Progenitor cell of endocrine pancreas (in vitro differentiated cells): ENCODE measurements at places on chromosomes 16 and 17. TPM values are rescaled to one million over a fixed set of nuclear protein-coding genes. Genes with fewer than 3 reads are reported as not detected.

- H3K27me3 ChIP-seq, result no peaks in the 10 kb centered on the region
- DNase-seq, result no peak
- no peak overlapping the region for H3K27ac ChIP-seq
- H3K4me3 ChIP-seq, result no peak overlapping the region
Observed at GRCh38 chr16:49748322-49748721, 107.6 kb downstream of the ZNF423 start.

- H3K36me3 ChIP-seq, result peaks cover 6% of the 10 kb centered on the region
- H3K27me3 ChIP-seq, result peaks cover 2% of the 10 kb centered on the region
- no peak for DNase-seq
Observed at GRCh38 chr16:57476546-57477410, 9.5 kb downstream of the DOK4 start.

DNA sequence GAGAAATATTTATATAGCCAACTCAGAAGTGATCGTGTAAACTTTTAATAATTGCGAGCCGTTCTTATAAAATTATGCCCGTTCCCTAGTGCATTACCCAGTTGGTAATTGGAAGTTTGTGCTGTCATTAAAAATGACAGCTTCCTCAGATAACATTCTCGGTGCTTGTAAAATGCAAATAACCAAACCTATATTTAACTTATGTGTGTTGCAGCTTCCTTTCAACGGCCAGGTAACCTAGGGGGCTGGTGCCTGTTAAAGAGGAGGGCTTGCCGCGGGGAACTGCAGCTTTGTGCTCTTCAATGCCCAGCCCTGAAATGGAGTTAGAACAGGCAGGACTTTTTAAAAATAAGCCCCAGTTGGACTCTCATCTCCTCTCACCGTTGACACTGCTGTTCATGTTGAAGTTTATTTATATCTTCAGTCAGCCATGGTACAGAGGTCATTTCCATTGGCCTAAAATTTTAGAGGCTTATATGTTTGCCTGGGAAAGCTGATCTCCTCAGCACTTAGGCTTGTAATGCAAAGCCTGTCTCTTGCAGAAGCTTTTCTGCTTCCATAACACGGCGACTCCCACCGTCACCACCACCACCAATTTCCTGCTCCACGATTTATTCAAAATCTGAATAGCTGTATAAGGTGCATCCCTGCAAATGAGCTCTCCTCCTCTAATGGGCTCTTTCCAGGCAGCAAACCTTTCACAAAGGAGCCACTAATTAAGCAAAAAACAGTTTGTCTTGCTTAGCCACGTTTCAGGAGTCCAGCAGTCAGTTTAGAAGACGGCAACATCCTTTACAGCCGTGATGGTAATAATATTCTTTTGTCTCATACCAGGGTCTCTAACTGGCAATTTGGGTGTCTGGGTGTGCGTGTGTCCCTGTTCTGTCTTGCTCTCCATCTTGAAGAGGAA, 74.7 kb downstream of the RPA1 start:
- H3K4me1 ChIP-seq, result peaks cover 12% of the 10 kb centered on the region
- no peak overlapping the region for H3K27ac ChIP-seq
- peaks cover 32% of the 10 kb centered on the region for H3K27me3 ChIP-seq
- DNase-seq, result no peak
- peaks cover 2% of the 10 kb centered on the region for H3K36me3 ChIP-seq

DNA sequence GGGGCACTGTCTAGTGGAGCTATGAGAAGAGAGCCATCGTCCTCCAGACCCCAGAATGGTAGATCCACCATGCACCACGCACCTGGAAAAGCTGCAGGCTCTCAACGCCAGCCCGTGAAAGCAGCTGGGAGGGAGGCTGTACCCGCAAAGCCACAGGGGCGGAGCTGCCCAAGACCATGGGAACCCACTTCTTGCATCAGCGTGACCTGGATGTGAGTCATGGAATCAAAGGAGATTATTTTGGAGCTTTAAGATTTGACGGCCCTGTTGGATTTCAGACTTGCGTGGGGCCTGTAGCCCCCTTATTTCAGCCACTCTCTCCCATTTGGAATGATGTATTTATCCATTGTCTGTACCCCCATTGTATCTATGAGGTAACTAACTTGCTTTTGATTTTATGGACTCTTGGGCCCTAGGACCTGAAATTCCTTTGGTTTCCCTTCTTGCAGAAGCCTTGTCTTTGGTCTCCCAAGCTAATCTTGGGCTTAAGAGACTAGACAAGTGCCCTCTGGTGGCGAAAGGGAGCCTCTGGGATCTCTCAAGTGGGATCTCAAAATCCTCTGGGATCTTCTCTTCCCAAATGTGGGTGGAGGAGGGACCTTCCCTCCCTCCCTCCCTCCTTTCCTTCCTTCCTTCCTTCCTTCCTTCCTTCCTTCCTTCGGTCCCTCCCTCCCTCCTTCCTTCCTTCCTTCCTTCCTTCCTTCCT, 58.2 kb upstream of the HAPSTR1 start:
- H3K4me3 ChIP-seq, result no peak overlapping the region
- H3K27ac ChIP-seq, result no peak overlapping the region
- H3K4me1 ChIP-seq, result no peaks in the 10 kb centered on the region
- DNase-seq, result no peak
- no peaks in the 10 kb centered on the region for H3K27me3 ChIP-seq

DNA sequence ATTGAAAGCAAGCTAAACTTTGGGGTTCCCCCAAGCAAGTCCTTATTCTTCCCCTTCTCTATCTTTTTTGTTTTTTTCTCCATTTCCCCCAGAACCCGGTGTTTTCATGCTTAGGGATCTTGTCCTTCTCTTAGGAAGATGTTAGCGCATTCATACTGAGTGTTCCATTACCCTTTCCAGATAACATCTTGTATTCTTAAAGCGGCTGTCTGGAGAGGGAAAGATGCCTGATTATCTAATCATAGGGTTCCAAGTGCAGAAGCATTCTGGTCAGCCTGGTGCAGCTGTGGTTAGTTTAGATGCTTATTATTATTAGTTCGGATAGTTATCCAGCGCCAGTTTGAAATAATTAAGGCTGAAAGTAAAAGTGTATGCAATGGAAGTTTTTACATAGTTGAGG, 2.0 kb downstream of the TOM1L1 start:
- H3K4me3 ChIP-seq, result no peak overlapping the region
- no peak for DNase-seq
- peaks cover 7% of the 10 kb centered on the region for H3K27me3 ChIP-seq
- peaks cover 22% of the 10 kb centered on the region for H3K36me3 ChIP-seq
- no peak overlapping the region for H3K27ac ChIP-seq

DNA sequence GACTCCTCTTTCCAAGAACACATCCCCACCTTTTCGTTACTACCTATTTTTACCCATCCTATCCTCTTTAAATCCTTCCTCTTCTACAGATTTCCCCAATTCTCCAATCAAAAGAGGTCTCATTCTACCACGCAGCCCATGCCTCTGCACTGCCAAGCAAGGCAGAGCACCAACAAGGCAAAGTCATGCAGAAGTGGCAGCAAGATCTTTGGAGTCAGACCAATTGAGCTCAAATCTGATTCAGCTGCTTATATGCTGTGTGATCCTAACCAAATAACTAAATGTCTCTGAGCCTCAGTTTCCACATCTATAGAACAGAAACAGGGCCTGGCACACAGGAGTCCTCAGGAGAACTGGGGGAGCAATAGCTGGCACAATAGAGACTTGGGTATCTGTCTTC, 41.0 kb downstream of the TOM1L2 start:
- no peak overlapping the region for H3K27ac ChIP-seq
- no peak overlapping the region for H3K4me3 ChIP-seq
- H3K4me1 ChIP-seq, result peaks cover 4% of the 10 kb centered on the region
- H3K36me3 ChIP-seq, result no peaks in the 10 kb centered on the region
- H3K27me3 ChIP-seq, result no peaks in the 10 kb centered on the region

Gene SLC13A2
- total RNA-seq, result 0.29 and 0.31 TPM in 2 replicates

DNA sequence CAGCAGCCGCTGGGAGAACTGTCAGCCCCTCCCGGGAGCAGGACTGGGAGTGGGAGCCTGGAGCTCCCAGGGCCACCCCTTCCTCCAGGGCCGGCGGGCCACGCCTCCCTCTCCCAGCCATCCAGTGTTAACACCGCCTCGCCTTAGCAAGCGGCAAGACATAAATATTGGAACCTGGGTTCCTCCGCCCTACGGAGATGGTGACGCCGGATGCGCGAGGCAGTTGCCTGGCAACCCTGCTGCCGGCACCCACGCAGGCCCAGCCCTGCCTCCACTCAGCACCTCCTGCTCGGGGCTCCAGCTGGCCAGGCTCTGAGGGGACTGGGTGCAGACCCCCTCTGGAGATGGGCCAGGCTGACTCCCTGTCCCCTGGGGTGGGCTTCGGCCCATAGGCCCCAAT, 27.4 kb upstream of the CACNA1H start:
- no peak overlapping the region for H3K27ac ChIP-seq
- peaks cover 11% of the 10 kb centered on the region for H3K4me1 ChIP-seq
- no peak for DNase-seq
- H3K27me3 ChIP-seq, result no peaks in the 10 kb centered on the region
- no peaks in the 10 kb centered on the region for H3K36me3 ChIP-seq
- no peak overlapping the region for H3K4me3 ChIP-seq

Gene CENPV
- total RNA-seq, result 201 and 206 TPM in 2 replicates

DNA sequence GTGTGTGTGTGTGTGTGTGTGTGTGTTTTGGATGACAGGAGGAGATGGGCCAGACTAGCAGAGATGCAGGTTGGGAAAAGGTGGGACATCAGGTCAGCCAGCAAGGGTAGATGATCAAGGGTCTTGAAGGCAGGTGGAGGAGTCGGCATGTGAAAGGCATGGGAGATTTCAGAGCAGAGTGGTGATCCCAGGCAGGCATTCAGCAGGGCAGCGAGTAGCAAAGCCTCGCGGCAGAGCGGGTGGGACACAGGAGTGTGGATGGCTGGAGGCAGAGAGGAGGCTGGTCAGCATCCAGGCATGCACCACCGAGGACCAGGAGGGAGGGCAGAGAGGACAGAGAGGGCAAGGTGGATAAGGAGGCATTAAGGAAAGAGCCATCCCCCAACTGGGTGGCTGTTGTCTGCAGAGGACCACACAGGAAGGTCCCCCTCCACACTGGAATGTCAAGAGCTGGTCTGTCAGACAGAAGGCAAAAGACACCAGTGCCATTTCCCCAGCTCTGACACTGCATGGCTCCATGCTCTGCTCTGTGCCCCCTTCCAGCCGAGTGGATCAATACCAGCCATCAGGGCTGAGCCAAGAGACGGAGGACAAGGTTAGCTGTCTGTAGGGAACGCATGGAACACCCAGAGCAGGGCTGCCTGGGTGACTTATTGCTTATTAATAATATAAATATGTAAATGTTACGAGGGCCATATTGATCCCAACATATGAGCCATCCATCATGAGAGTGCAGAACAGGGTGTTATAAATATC, 74.8 kb upstream of the RPL38 start:
- H3K36me3 ChIP-seq, result no peaks in the 10 kb centered on the region
- no peak for DNase-seq
- H3K27ac ChIP-seq, result no peak overlapping the region

DNA sequence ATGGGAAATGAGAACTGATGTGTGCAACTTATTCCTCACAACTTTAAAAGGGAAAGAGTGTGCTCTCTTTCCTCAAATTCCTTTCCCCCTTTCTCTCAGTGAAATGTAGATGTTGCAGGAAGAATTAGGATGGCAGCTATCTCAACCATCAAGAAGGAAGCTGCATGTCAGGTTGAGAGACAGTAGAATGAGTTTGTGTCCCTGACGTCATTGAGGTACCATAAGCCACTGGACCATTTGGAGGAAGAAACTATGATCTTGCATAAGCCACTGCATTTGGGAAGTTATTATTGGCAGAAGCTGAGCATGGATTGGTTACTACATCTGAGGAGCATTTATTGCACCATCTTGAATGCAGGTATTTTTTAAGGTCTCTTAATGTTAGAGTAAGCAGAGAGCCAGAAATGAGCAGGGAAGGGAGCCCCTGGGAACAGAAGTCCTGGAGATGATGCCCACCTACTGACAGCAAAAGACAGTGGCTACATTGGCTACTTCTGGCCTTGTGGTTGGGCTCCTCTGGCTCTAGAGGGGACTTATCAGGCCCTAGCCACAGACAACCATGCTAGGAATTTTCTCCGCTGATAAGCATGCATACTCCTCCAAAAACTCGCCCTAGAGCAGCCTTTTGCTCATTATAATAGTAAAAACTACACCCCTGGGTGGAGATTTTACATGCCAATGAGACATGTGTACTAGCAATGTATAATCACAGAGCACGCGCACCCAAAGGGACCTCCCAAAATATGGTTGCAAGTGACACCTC, 249.0 kb upstream of the SALL1 start:
- no peaks in the 10 kb centered on the region for H3K4me1 ChIP-seq
- peaks cover 1% of the 10 kb centered on the region for H3K36me3 ChIP-seq
- H3K27ac ChIP-seq, result no peak overlapping the region
- no peak for DNase-seq

Gene EPOP
- 8.2 and 10.0 TPM in 2 replicates for total RNA-seq

DNA sequence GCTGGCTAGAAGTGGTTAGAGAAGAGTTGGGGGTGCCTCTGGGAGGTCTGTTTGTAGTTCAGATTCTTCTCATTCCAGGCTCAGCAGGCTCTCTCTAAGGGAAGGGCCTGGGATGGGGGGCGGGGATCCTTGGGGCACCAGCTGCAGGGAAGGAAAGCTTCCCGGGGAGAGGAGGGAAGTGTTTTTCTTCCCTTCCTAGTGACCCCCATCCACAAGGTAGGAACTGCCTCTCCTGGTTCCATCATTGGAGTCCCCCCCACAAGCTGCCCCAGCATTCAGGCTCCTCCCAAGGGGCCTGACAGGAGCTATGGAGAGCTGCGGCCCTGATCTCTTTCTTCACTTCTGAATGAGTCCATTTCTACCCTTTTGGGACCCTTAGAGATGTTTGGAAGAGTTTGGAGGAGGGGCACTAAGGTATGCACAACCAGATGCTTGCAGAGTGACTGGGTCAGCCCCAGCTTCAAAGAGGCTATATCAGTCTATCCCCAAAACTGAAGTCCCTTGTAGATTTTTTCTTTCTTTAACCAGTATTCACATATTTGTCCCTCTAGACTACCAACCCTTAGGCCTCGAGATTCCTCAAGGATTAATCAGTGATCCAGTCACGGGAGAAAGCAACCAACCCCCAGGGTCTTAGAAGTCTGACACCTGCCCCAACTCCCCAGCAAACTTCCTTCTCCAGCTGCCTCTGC, 13.9 kb upstream of the FZD2 start:
- H3K27ac ChIP-seq, result peak overlapping the region; percentile 98
- H3K36me3 ChIP-seq, result no peaks in the 10 kb centered on the region
- peaks cover 35% of the 10 kb centered on the region for H3K4me1 ChIP-seq
- no peak for DNase-seq
- peak overlapping the region; percentile 37 for H3K4me3 ChIP-seq

DNA sequence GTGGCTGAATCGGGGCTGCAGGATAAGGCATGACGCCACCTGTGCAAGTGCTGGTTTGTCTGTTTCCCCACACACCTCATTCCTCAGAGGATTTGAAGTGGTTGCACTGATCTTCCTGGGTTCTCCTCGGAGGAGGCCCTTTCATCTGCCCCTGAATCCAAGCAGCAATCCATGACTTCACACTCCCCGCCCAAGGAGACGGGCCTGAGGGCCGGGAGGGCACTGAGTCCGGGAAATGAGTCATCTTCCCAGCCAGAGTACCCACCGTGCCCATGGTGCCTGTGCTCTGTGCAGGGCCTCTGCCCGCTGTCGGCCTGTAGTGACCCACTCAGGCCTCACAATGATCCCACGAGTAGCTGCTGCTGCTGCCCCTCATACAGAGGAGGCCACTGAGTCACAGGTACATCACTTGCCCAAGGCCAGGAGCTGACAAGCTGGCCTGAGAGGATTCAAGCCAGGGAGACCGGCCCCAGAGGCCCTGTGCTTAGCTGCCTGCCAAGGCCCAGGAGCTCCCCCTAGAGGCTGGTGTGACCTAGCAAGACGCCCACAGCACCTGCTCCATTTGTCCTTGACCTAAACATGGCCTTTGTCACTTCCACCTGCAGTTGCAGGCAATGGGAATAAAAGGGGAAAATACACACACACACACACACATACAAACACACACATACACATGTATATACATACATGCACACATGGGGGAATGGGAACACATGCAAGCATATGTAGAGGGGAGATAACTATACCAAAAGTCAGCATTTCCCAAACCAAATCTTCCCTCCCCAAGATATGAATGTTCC, 240.0 kb downstream of the C16orf95 start:
- no peaks in the 10 kb centered on the region for H3K4me1 ChIP-seq
- peaks cover 12% of the 10 kb centered on the region for H3K27me3 ChIP-seq
- peaks cover 4% of the 10 kb centered on the region for H3K36me3 ChIP-seq
